GM23248 (cell line): ENCODE measurements at places on chromosomes 7 and 10.

GRCh38 chr10:97427571-97428179 is 1.7 kb downstream of the PGAM1 start:
- DNase-seq, result peak; percentile 70

GRCh38 chr7:63073736-63074135 is 924.9 kb upstream of the ZNF722 start:
- no peak for DNase-seq

GRCh38 chr7:124376111-124376510 is 343.2 kb upstream of the TMEM229A start:
- no peak for DNase-seq

DNA sequence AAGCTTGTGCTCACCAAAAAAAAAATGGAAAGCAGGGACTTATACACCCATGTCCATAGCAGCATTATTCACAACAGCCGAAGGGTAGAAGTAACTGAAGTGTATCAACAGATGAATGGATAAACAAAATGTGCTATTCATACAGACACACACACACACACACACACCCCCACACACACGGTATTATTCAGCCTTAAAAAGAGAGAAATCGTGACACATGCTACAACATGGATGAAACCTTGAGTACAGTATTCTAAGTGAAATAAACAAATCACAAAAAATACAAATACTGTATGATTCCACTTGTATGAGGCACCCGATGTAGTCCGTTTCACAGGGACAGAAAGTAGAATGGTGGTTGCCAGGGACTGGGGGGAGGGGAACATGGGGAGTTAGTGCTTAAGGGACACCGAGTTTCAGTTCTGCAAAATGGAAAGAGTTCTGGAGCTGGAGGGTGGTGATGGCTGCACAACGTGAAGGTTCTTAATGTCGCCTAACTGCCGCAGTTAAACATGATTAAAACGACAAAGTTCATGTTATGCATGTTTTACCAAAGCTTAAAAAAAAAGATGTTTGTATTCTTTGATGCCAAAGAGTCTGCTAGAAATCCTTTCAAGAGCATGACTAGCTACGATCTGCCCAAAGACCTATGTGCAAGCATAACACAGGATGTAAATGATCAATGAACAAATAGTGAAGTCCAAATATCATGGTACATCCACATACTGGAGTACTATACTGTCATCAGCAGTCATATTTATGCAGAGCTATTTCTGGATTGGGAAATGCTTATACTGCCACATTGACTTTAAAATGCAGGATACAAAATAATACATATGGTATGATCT is 7.2 kb downstream of the TNS3 start:
- DNase-seq, result peak; percentile 63

GRCh38 chr10:110812583-110812982 is 59.1 kb upstream of the PDCD4 start:
- DNase-seq, result no peak

GRCh38 chr10:909831-910230 is 21.7 kb downstream of the LARP4B start:
- DNase-seq, result peak; percentile 57

DNA sequence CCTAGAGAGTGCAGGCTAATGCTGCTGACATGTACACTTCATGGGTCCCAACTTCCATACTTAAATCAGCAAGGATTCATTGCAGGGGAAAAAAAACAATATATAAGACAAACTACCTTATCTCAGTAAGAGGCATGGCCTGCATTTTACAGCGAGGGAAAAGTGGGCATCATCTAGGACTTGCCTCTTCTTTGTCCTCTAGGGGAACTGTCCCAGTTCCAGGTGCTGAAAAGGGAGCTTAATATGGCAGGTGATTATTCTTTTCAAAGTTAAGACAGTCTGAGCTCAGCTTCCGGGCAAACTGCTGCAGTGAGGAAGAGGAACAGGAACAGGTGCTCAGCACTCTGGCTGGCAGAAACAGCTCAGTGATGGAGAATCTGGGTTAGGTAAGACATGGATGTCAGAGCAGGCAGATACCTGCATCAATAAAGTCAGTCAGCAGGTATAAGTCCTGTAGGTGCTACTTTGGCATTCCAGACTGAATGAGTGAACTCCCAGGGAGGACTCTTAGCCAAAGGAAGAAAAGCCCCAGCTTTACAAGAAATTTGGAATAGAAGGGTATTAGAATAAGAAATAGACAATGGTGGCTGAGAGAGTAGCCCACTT is 147.2 kb downstream of the TMEM178B start:
- DNase-seq, result no peak

DNA sequence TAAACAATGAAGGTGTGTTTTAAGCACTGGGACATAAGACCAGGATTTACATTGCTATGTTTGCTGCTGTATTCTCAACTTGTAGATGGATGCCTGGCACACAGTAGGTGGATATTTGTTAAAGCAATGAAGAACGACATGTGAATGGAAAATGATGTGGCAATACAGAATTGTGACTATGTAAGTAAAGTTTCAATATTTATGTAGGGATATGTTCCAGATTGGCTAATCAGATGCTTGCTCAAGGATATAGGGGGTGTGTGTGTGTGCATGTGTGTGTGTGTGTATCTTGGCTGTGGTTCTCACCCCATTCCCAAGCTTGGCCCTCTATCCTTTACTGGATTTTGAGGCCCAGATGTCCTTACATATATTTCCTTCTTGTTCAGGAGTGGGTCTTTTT is 42.7 kb upstream of the LAMB1 start:
- DNase-seq, result no peak

GRCh38 chr7:17622451-17622850 is 317.8 kb downstream of the SNX13 start:
- no peak for DNase-seq

GRCh38 chr10:97759158-97759887 is 12.5 kb downstream of the SFRP5 start:
- peak; percentile 70 for DNase-seq

DNA sequence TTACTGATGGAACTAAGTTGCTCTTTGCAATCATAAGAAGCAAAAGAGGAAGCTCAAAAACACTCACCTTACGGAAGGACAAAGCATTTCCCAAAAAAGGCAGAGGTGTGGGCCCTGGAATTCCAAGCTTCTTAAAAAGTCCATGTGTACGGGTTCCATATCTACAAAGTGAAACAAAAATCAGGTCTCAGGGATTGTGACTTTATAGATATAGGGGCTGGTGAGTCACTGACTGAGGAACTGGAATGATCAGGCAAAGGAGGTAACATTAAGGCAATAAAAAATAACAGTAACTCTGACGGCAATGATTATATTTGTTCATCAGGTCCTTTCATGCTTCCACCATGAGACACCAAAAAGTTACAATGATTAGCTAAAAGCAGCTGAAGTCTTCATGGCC is 4.0 kb downstream of the CYP3A7 start:
- no peak for DNase-seq

DNA sequence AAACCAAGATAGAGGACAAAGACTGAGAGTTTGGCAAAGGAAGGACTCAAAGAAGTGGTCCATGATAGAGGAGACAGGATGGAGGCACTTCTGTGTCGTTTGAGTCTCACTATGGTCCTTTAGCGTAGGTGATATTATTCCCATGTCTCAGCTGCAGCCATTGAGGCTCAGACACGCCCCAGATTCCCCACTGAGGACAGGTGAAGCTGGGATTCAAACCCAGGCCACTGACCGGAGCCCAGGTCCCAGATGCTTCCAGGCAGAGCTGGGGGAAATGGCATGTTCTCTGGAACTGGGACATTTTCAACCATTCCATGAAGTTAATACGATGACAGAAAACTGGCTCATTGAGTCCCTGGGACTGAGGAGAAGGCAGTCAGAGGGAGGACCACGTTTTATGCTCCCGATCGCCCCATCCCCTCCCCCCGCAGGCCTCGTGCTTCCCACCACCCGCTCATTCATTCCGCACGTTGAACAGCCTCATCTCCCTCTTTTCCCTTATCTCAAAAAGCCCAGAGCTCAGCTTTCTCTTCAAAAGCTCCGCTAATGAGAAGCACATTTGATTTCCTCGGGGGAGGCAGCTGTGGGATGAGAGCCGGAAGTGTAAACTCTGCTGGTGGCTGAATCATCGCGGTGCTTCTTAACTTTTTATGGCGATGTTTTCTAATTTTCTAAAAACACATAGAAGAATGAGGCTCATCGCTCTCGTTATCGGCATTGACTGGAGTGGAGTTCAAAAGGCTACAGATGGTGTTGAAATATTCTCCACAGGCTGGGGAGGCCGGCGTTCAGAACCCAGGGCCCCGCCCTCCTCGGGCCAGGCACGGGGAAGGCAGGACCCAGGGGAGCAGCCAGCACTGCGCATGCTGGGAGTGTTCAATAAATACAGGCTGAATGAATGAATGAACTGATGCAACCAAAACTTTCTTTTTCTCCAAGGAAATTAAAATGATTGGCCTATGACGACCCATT is 64.0 kb downstream of the OAT start:
- peak; percentile 67 for DNase-seq

GRCh38 chr7:116797612-116798011 is 64.8 kb upstream of the CAPZA2 start:
- DNase-seq, result peak; percentile 42

- DNase-seq, result no peak
Measured at GRCh38 chr7:4240520-4241303, 441.4 kb upstream of the FOXK1 start.
